H9 (cell line): ENCODE measurements at places on chromosomes 2 and 18.

DNA sequence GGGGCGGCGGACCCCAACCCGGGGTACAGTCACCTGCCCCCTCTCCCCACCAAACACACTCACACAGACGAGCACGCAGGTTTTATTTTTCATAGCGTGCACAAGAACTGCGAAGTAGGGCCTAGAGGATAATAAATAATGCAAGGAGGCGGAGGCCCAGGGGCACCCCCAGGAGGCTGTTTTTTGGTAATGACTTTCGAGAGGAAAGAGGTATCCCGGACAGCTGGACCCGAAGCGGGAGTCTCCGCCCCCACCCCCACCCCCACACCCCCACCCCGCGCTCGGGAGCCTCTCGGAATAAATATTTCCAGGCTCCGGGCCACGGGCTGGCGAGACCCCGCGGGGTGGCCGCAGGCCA is 3.4 kb downstream of the CYP26B1 start:
- peak overlapping the region; percentile 79 for H3K4me3 ChIP-seq
- H3K36me3 ChIP-seq, result no peaks in the 10 kb centered on the region
- H3K27ac ChIP-seq, result no peak overlapping the region
- H3K4me1 ChIP-seq, result no peaks in the 10 kb centered on the region; the same call in 1 of the 2 replicates
- DNase-seq, result peak; percentile 36

DNA sequence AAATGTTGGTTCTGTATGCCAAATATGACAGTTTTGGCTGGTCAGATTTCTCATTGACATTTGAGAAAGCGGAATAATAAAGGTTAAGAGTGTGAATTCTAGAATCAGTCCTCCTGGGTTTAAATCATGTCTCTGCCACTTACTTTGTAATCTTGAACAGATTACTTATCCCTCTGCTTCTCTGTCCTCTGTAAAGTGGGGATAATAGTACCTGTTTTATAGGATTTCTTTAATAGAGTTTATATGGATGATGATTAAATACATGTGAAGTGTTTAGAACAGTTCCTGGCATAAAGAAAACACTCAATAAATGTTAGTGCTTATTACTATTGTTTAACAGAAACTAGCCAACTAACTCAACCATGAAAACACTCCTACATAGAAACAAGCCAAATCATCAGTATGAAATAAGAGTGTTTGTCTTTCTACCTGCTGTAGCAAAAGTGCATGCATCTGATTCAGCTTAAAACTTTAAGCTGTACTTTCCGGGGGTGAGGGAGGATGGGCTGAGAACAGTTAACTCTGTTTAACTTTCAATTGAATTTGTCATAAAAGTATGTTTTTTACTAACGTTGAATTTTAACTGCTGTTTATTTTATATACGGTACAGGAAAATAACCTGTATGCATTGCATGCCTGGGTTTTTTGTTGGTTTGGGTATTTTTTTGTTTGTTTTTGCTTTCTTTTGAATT is 6.8 kb downstream of the HTR2B start:
- no peaks in the 10 kb centered on the region for H3K36me3 ChIP-seq
- H3K4me3 ChIP-seq, result no peak overlapping the region
- DNase-seq, result no peak
- no peak overlapping the region for H3K27ac ChIP-seq
- no peaks in the 10 kb centered on the region for H3K27me3 ChIP-seq
- H3K4me1 ChIP-seq, result 0 out of 2 replicates have a peak, but pooled peaks cover 4% of the 10 kb centered on the region

DNA sequence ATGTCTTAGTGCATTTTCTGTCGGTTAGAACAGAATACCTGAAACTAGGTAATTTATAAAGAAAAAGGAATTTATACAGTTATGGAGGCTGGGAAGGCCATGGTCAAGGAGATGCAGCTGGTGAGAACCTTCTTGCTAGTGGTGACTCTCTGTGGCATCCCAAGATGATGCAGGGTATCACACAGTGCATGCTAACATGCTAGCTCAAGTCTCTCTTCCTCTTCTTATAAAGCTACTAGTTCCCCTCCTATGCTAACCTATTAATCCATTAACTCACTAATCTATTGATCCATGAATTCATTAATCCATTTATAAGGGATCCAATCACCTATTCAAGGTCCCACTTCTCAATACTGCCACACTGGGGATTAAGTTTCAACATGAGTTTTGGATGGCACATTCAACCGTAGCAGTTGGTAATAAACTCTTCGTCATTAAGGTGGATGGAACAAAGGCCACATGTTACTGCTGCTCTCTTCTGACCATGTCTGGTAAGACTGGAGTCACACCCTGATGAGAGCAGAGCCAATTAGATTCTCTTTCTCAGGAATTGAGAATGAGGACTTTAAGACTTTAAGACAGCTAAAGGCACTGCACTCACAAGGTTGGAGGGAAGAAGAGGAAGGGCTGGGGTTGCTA is 211.6 kb upstream of the SMAD7 start:
- no peaks in the 10 kb centered on the region for H3K27me3 ChIP-seq
- peaks cover 17% of the 10 kb centered on the region for H3K36me3 ChIP-seq
- DNase-seq, result no peak
- no peaks in the 10 kb centered on the region for H3K4me1 ChIP-seq

DNA sequence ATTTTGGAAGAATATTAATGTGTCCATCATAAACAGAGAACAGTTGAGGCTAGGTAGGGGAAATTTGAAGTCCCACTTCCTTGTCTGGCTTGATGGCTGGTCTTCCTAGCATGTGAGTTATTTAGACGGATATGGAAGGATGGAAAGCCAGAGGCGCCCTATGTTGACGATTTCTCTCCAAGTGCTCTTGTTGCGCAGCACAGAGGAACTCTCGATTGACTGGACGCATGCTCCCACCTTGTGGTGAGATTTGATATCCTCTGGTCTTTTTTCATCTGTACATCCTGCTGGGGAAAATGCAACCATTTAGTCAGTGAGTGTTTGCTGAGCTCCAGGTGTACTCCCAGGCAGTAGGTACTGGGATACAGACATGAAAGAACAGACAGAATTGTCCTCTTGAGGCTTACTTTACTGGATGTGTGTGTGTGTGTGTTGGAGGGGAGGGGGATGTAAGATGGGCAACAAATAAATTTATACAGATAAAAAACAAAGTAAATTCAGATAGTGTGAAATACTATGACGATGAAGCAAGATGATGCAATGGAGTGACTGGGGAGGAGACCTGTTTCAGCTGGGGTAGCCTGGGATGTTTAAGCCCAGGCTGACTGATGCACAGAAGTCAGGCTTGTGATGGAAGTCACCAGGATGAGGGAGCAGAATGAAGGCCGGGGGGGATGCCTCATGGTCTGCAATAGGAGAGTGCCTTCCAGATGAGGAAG is 137.2 kb downstream of the TRIM43 start:
- H3K27me3 ChIP-seq, result no peaks in the 10 kb centered on the region
- no peaks in the 10 kb centered on the region for H3K4me1 ChIP-seq
- H3K4me3 ChIP-seq, result no peak overlapping the region
- no peak overlapping the region for H3K27ac ChIP-seq

DNA sequence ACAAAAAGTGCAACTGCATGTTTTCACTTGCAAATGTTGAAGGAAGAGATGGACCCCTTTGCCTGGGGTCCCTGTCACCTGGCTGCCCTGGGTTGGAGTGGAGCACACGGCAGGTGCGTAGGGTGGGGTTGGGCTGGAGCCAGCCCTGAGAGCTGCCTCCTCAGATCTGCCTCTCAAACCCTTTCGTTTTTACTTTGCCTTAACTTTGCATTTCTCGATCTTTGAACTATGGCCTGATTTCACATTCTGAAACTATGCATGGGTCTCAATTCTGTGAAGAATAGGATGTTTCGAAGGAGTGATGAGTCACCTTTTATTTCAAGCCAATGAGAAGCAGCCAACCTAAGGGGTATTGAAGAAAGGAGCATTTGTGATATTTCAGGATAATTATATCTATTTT is 132.8 kb downstream of the ACOXL start:
- H3K27me3 ChIP-seq, result no peaks in the 10 kb centered on the region
- DNase-seq, result no peak
- H3K27ac ChIP-seq, result no peak overlapping the region
- H3K36me3 ChIP-seq, result peaks cover 22% of the 10 kb centered on the region
- H3K4me1 ChIP-seq, result peaks cover 4% of the 10 kb centered on the region; the same call in 1 of the 2 replicates

DNA sequence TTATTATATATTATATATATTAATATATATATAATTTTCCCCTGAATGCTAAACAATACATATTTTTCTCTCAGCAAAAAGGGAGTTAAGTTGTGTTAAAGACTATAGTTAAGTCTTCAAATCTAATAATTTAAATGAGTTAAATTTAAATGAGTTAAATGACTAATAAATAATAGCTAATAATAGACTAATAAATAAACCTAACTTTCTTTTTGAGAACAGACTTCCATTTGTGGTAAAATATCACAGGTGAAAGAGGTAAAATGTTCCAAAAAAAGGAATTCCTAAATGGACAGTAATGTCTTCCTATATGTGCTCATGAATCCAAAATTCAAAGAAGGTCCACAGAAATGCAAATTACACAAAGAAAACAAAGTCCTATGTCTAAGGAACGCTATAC is 74.6 kb downstream of the SLC25A12 start:
- no peak overlapping the region for H3K4me3 ChIP-seq
- H3K27me3 ChIP-seq, result no peaks in the 10 kb centered on the region
- no peak overlapping the region for H3K27ac ChIP-seq
- DNase-seq, result no peak
- no peaks in the 10 kb centered on the region for H3K36me3 ChIP-seq

DNA sequence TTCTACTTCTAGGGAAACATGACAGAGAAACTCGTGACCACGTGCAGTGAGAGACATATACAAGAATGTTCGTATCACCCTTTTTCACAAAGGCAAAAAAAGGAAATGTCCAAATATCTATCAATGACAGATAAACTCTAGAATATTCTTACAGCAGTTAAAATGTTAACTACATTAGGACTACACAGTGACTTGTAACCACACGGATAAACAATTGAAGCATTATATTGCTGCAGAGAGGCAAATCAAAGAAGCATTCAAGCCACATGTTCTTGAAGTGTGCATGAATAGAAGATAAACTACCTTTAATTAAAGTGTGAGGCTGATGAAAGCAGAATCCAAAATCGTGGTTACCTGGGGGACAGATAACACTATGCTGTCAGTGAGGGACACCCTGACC is 935.3 kb upstream of the KLHL29 start:
- no peaks in the 10 kb centered on the region for H3K4me1 ChIP-seq
- no peak overlapping the region for H3K27ac ChIP-seq
- H3K36me3 ChIP-seq, result no peaks in the 10 kb centered on the region
- no peak for DNase-seq
- no peaks in the 10 kb centered on the region for H3K27me3 ChIP-seq
- H3K4me3 ChIP-seq, result no peak overlapping the region
